Colonic mucosa (tissue), 4 donors: ENCODE measurements at places on chromosomes 1 and 21.
A peak's percentile ranks its signal among the peaks of the same experiment; 100 is the strongest.

DNA sequence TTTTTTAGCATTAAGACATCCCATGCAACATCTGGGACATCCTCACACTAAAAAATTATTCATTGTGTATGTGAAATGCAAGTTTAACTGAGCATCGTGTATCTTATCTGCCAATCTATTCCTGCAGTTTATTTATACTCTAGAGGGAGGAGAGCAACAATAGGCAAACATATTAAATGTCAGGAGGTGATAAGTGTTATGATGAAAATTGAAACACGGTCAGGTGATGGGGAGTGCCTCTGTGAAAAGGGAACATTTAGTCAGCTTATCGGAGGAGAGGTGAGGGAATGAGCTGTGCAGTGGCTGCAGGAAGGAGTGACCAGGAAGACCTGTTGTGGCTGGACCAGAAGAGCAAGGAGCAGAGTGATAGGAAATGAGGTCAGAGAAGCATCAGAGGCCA is 775 bp upstream of the EFCAB14 start:
- DNase-seq, result peak; percentile 80

GRCh38 chr1:167644551-167644950 is 14.5 kb downstream of the RCSD1 start:
- no peak for DNase-seq

DNA sequence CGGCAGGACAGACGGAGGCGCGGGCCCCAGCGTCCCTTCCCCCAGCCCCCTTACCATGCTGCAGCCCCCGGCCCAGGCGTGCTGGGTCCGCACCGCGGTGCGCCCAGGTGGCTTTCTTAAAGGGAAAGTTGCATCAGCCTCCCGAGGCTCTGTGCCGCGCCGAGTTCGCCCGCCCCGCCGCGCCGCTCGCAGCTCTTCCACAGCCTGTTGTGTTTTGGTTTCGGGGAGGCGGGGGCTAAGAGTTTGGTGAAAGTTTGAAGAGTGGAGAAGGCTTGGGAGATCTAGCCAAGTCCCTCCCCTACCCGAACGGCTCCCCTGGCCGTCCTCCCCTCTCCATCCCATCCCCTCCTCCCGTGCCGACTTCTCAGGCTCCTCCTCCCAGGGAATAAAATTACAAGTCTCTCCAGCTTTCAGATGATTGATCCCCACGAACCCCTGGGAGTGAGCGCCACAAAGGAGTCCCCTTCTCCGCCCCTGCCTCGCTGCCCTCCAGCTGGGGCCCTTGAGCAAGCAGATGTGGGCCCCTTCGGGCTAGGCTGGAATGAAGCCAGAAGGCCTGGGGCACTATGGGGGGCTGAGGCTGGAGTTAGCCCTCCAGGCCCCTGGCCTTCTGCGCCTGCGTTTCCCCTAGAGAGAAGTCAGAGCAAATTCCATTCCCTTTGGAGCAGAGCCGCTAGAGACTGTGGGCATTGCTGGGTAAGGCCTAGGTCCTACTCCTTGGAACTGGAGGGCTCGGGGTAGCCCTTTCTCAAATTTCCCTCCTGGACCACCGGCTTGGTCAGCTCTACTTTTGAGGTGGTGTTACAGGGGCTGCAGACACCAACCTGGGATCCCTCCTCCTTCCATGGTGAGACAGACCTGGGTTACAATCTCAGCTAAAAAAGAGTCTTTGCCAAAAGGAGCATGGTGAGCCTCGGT is at the start of gene SLC6A9:
TSS of gene SLC6A9 (minus strand) at position 211 of the 918 bp plus-strand sequence. CDS start 7,185 bp downstream, outside the sequence.
- DNase-seq, result peak; percentile 79

DNA sequence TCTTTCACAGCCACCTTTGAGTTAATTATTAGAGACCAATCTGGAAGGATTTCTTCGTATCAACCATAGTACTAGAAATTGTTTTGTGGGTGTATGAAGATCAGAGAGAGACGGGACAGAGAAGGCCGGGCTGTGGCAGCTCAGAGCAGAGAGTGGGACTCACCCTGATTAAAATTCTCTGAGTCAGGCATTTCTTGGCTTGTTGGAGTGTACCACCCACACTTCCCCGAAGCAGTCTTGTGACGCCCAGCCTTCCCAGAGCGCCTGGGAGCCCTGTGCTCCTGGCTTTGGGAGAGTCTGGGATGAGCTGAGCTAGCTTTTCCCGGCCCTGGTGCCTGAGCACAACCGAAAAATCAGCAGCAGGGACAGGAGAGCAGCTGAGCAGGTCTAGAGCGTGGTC is 19.4 kb downstream of the PLEKHM2 start:
- DNase-seq, result peak; percentile 57

DNA sequence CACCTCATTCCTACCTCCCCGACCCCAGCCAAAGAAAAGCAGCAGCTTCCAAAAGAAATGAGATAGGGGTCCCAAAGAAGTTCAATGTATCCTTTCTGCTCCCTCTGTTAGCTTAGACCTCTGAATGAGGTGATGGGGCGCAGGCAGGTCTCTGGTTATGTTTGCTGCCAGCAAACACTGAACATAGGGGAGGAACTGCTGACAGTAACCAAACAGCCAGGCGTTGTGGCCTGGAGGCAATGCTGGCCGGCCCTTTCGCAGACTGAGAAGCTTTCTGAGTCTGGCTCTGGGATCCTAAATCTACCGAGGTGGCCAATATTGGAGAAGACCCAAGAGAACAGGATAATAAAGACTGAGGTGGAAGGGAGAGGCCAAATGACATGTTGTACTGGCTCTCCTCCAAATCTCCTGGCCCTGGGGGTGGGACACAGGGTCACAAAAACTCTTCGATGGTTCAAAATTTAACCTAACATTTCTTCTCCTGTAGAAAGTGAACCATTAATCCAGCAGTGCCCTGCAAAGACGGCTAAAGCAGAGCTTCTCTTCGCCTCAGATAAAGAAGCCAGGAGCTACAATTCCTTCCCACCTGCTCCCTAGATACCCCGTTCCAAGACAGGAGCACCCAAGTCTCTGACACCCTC is 19.6 kb downstream of the SSR2 start:
- peak; percentile 40 for DNase-seq

DNA sequence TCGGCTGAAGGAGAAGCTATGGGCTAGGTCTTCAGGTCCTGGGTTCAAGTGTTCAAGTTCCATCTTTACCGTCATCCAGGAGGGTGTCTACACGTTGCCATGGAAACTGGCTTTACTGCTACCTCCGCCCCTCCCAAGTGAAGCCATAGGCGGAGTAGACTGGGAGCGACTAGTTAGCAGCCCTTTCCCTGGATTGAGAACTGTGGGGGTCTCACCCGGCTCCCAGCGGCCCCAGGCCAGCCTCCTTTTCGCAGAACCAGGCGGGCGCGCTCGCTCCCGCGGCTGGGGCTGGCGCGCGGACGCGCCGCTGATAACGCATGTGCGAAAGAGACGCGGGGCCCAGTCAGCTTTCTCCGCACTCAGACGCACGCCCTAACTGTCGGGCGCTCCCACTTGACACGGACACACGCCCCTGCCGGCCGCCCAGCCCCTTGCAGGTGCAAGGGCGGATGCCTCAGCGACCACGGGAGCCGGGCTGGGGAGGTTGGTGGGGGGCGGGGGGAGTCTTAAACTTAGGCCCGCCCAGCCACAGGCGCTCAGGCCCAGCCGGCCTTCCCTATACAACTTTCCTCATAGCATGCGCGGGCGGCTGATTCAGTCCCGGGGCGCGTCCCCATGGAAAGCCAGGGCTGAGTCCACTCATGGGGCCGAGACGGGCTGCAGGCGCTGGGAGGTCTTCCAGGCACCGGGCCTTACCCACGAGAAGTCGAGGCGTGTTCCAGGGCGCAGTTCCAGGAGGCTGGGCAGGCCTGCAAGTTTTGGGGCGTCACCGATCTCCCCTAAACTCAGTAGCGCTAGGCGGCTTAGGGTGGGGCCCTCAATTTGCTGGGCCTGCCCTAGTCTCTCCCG is 7.4 kb downstream of the EFNA4 start:
- peak; percentile 84 for DNase-seq

GRCh38 chr1:212121779-212122178 is 86.2 kb downstream of the DTL start:
- no peak for DNase-seq

- no peak for DNase-seq
Observed at GRCh38 chr21:43972850-43973633, 39.1 kb upstream of the TRAPPC10 start.

DNA sequence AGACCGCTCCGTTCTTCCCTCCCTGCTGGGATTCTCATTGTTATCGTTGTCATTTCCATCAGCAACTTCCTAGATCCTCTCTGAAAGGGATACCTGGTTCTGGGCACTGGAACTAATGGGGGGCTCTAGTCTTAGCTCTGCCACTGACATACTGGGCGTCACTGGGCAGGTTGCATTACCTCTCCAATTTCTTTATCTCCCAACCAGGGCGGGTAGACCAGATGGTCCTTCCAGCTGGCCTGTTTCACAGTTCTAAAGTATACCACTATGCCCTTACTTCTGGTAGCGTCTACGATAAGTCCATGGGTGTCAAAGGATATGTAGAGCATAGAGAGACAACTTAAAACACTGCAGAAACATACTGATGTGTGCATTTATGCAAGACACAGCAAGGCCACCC is 1.4 kb downstream of the GPR37L1 start:
- no peak for DNase-seq

- peak; percentile 98 for DNase-seq
Observed at GRCh38 chr1:40373323-40374283, at the start of gene SMAP2. TSS of gene SMAP2 (plus strand) at chr1:40373727. CDS start at chr1:40374121, 394 bp downstream.

- DNase-seq, result no peak
Observed at GRCh38 chr1:161282991-161283390, 24.4 kb downstream of the PCP4L1 start.

GRCh38 chr1:36055706-36056105 is 28.2 kb upstream of the TEKT2 start:
- no peak for DNase-seq

GRCh38 chr1:184576822-184577221 is 177.8 kb downstream of the EDEM3 start:
- DNase-seq, result no peak

DNA sequence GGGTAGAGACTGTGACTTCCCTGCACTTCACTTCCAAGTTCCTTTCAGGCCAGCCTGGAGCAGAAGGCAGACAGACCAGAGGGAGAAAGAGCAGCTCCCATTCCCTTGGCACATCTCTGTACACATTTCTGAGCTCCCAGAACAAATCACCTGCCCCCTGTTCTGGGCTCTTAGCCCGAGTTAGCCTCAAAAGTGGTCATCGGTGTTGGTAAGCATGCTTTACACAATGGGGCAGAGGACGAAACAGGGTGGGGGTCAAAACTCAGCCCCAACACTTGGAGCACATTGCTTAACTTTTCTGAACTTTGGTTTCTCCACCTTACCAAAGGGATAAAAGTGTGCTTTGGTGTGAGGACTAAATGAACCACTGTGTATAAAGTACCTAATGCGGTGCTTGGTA is 98.7 kb downstream of the DAB1 start:
- no peak for DNase-seq

- DNase-seq, result peak; percentile 64
Observed at GRCh38 chr1:205977402-205978014, 25.7 kb downstream of the RAB7B start.

DNA sequence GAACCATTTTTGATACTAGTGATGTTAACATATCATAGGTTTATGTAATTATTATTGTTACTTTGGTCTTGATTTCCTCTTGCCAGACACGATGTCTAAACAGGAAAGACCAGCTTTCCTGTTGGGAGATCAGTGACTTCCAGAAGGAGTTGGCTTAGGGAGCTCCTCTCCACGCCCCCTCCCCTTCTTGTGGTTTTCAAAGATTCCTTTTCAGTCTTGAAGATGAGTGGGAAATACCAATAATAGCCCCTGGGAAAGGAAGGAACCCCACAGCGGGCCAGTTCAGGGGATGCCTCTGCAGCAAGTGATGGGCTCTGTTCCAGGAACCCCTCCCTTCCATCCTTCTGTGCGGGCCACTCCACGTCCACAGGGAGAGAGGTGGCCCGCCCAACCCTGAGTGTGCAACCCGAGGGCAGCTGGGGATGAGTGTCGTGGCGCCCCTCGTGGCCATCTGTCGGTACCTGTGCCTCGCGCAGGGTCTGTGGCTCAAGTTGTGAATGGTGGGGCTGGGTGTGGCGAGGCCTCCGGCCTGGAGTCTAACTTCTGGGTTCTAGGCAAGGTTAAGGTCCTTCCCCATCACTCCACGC is 65.7 kb downstream of the TLR5 start:
- DNase-seq, result no peak

DNA sequence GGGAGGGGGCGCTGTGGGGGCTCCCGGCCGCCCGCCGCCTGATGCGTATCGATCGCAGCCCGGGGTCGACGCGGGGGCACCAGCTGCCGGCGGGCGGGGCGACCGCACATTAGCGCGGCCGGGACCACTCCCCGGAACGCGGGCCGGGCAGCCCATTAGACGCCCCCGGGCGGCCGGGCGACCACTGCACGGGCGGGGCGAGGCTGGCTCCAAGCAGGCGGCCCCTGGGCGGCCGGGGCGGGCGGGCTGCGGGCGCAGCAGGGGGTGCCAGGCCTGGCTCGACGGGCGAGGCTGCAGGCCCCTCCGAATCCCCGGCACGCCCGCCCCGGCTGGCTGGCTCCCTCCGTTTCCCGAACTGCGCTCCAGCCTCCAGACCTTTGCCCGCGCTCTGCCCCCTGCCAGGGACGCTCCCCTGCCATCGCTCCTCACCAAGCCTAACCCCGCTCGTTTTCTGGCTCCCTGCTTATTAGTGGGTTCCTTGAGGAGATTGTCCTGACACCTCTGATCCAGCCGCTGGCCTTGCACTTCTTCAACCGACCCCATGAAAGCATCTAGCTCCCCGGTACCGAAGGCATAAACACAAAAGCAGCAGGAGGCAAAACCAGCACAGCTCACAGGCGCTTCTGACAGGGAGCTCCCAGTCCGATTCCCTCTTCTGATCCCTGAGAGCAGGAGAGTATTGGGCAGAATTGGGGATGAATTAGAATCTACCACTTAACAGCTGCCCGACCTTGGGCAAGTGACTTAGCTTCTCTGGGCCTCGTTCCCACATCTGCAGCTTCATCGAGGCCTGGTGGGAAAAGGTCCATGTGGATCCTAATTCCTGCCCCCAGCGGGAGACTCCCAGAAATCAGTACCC is 92.6 kb upstream of the CASZ1 start:
- no peak for DNase-seq

DNA sequence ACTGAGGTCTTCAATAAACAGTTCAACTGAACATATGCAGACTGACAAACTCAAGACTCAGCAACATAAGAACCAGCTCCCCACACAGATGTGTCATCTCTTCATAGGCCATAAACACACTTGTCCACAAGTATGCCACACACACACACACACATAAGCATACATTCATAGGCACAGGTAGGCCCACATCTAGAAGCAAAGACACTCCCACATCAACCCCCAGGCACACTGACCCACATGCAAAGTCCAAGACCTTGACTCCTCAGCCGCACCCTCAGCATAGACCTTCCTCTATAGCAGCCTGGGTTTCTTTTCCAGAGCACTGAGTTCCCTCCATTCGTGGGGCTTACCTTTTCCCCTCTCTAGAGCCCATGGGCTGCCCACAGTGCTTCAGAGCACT is 1.4 kb downstream of the LAD1 start:
- peak; percentile 87 for DNase-seq

GRCh38 chr1:227357927-227358302 is 39.6 kb upstream of the CDC42BPA start:
- DNase-seq, result no peak

GRCh38 chr1:109931189-109931731 is 20.6 kb downstream of the CSF1 start:
- DNase-seq, result peak; percentile 69

DNA sequence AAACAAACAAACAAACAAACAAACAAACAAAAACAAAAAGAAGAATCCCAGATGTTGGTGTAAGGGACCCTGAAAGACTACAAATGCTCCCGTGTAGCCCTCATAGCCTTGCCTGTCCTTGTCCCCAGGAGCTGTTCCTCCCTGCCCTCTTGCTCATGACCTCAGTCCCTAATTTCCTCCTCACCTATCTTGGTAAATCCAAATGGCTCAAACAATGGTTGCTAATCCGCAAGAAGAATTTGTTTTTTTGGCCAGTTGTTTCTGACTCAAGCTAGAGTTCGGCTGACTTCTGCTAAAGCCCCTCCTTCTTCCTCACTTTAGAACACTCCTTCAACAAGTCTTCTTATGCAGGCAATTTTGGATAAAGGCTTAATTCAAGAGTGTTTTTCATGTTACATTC is 15.6 kb downstream of the LCA5L start:
- no peak for DNase-seq
